ENCODE measurements at places on chromosomes 1 and 21.

- DNase-seq, result no peak
These were observed 103.8 kb downstream of the ADSS2 start for GRCh38 chr1:244347942-244348341.

DNA sequence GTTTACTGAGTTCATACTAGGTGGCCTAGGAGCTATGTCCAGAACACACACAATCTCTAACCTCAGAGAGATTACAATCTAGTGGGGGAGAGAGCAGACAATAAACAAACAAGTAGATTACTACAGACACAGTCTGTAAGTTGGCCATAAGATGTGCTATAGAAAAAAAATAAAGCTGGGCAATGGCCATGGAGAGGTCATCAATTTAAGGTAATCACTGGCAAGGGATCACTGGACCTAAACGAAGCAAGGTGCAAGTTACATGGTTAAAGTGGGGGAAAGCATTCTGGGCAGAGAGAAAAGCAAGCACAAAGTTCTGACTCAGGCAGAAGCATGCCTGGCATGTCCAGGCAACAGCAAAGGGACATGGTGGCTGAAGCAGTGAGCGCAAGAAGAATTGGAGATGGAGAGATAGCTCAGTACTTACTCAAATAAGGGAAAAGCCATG, 147.0 kb downstream of the RERE start:
- DNase-seq, result no peak

- no peak for DNase-seq
These were observed 116.1 kb downstream of the SPATA17 start for GRCh38 chr1:217747156-217747769.

DNA sequence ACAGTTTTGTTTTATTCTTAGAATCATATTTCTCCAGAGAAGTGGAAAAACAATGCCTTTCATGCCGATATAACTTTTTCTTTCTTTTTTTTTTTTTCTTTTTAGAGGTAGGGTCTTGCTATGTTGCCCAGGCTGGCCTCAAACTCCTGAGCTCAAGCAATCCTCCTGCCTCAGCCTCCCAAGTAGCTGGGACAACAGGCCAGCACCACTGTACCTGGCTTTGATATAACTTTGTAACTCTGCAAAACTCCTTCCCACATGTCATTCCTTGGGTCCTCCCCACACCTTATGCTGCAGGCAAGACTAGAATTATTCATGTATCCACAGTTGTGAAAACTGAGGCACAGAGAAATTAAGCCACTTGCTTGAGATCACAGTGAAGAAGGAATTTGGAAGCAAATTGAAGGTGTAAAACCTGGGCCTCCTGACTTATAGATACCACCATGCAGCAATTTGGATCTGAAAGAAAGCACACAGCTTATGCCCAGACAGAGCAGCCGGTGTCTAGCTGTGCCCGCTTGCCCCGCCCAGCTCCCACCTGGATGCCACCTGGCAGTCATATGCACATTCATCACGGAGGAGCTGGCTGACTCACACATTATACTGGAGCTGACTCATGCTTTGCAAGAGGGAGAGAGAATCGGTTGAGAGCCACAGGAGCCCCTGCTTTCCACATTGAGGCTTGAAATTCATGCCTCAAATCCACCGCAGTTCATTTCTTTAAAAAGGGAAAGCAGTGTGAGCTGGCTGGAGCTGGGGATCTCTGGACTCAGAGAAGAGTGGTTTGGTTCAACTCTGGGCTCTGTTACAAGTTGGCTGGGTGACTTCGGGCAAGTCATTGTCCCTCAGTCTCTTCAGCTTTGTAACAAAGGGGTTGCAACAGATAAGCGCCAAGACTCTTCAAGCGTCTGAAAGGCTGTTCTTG, 8.3 kb upstream of the SLC2A1 start:
- no peak for DNase-seq

- DNase-seq, result no peak
These were observed 29.8 kb upstream of the RC3H1 start for GRCh38 chr1:174051956-174052355.

DNA sequence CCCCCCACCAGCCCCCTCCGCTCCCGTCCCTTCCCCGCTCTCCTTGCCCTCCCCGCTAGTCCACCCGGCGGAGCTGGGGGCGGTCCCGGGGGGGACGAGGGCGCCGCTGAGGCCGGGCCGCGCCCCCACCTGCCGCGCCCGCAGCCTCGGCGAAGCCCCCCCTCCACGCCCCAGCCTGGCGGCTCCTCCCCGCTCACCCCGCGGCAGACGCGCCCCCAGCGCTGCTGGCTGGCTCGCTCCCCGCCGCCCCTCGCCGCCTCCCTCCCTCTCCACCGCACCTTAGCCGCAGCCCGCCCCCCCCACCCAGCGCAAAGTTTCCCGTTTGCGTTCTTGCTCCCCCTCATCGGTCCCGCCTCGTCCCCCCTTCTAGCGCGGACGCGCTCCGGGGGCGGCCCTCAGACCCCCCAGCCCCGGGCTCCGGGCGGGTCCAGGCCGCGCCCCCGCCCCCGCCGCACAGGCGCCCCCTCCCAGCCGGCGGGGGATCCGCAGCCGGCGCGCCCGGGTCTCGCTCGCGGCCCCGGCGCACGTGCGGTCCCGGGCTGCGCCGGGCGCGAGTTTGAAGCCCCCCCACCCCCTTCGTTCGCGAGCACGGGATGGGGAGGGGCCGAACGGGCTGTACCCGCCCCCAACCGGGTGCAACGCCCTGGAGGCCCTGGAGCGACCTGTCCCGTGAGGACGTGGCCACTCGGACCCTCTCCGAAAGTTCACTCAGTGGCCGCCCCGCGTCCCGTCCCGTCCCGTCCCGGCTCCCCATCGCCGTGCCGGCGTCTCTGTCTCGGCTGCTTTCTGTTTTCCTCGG, 623 bp downstream of the PTPRF start:
- DNase-seq, result peak; percentile 52

DNA sequence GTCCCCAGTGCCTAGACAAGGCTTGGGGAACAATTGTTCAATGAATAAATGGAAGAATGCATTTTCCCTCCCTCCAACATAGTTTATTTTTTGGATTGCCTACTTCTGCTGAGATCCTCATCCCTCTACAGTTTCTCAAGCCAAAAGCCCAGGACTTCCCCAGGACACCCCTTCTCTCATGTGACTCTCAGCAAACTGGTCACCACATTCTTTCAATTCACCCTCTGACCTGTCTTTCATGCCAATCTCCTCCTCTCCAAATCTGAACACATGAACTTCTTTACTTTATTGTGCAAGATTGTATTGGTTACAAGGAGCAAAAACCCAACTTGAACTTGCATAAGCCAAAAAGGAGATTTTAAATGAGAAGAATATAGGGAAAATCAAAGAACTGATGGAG, 103.2 kb upstream of the JUN start:
- no peak for DNase-seq

GRCh38 chr1:235632506-235633401, 16.8 kb downstream of the GNG4 start:
- no peak for DNase-seq

Measured in endothelial cell (in vitro differentiated cells).